ENCODE measurements at places on chromosomes 7 and 10. TPM values are rescaled to one million over a fixed set of nuclear protein-coding genes. Genes with fewer than 3 reads are reported as not detected.

Gene VWDE
- 3.0 TPM for total RNA-seq

DNA sequence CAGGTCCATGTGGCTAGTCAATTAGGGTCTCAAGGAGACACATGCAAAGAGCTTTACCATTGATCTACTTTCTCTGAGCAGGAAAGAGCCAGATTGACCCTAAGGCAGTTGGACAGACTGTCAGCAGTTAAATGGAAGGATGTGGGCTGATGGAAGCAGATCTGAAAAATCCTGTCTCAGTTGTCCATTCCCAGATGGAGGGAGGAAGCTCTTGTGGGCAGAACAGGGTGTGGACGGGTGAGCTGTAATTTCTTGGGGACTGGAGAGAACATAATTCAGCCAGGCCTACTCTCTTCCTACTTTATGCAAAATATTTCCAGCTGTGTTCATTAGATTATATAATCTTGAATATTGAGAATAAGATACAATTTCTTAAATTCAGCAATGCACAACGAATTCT lies 163.6 kb downstream of the GNAT3 start:
- DNase-seq: no peak

DNA sequence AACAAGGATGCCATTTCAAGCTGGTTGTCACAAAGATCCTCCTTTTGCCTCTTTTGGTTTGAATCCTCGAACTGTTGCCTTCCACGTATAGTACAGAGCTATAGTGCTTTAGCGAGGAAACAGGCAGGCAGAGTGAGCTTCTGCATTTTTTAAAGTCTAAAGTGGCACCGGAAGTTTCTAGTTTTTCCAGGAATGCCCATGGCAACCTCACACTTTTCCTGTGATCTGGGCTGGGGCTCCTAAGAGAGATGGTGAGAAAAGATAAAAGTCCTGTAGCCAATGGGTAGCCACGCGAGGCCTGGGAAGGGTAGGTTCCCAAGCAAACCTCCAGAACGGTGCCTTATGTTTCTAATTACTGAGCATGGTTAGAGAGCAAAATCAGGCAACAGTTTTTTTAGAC lies 76.7 kb downstream of the CALD1 start:
- no peak for DNase-seq

DNA sequence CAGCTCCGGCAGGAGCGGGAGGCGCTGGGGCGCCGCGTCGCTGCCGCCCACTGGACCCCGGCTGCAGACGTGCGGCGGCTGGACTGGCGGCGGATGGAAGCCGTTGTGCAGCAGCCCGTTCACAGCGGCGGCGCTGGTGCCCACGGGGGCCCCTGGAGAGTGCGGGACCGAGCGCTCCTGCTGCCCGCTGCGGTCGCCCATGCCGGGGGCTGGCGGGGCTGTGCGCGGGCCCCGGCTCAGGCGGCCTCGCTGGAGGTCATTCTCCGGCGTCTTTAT lies 413 bp downstream of the PANK1 start:
- DNase-seq: no peak

GRCh38 chr7:119720541-119720940 lies 552.4 kb upstream of the KCND2 start:
- DNase-seq: peak; percentile 81

DNA sequence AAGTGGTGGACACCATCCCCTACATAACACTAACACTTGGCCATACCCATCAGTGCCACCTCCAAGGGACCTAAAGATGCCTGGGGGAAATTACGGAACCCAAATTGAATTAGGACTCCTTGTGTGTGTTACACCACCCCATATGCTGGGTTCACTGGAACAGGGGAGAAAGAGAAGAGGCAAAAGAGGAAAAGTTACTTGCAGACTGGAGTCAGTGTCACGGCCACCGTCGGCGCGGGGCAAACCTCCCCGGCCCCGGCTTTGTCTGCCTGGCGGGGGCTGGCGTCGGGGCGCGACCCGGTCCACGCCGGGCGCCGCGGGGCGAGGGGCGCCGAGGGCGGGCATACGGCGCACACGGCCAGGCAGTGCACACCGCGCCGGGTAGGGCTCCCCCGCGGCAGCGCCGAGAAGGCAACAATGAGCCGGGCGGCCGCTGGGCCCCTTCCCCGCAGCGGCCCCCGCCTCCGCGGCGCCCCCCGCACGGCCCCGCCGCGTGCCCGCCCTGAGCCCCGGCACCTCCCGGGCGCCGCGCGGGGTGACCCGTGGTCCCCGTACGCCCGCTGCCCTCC lies 171.1 kb downstream of the FAM107B start:
- no peak for DNase-seq

Gene DNAJC12
- 3.0 TPM for total RNA-seq

DNA sequence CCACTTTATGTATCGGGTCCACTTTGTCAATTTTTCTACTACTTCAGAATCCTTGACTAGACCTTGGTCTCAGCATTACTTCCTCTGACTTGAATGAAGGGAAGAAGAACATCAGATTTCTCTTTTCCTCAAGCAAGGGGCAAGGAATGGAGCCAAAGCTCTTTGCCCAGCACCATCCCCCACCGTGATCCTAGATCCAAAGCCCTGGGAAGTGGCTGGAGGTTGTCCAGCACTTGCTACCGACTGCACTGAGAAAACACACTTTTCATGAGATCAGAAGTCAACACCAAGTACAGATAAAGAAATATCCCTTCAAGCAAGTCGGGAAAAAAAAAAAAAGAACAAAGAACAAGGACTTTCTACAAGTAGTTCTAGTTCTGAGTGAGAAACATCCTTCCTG lies 102.1 kb upstream of the DDC start:
- peak; percentile 31 for DNase-seq

Gene AUTS2
- 3.2 TPM for total RNA-seq

Gene C7orf57
- not detected for total RNA-seq

DNA sequence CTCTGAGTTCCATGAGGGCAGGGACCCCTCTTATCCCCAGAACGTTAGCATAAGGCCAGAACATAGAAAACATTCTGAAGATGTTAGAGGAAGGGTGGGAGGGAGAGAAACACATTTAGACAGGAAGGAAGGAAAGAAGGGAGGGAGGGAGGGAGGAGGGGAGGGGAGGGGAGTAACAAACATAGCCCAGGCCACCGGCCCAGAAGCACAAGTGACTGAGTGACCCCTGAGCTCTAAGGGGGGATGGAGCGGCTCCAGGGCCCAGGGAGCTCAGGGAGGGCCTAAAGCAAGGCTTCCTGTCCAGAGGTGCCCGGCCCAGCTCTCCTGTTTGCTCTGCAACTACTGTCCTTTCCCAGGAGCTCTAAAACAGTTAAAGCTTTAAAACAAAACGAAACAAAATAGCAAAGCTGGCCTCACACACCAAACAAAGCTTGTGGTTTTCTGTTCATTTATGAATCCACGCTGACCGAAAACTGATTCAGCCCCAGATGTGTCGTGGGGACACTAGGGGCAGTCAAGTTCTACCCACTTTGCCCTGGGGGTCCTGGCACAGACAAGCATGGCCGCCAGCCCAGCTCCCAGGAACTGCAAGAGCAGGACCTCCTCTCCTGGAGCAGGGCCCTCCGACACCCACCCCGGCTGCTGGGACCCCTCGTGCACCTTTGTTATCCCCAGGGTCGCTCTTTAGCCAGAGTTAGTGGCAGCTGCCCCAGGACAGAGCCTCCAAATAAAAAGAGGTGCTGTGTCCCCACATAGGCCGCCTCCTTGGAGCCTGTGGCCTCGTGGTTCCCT lies 496.2 kb upstream of the FOXK1 start:
- DNase-seq: no peak

GRCh38 chr10:101843032-101844021 lies at the start of gene KCNIP2:
Gene KCNIP2, minus strand, starts transcription at chr10:101843800. Its CDS starts 232 bp downstream, at chr10:101843568.
- no peak for DNase-seq

DNA sequence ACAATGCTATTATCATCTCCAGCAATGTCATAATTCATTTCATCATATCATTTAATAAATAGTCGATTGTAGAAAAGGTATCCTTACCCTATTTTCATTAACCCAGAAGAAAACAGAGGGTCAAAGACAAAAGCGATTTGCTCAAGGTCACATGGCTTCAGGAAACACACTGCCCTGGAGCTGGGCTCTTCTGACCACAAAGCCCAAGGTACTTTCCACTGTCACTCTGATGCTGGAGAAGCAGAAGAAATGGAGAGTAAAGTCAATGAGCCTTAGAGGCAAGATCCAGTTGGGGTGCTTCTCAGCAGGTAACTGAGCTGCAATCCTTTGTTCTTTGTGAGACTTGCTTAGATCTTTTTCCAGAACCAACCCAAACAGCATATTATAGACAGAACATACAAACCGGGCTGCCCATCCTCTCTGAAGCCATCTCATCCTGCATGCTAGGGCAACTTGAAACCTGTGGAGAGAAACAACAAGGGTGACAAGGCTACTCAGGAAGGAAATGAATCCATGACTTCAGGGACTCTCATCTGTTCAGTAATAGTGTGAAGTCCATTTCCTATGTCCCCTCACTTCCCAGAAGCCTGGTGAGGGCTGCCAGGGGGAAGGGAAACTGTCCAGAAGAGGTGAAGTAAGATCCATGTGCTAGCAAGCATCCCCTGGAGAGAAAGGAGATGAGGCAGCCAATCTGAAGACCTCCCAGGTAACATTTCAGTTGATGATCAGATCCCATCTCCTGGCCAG lies 148.6 kb upstream of the SVIL start:
- peak; percentile 66 for DNase-seq

DNA sequence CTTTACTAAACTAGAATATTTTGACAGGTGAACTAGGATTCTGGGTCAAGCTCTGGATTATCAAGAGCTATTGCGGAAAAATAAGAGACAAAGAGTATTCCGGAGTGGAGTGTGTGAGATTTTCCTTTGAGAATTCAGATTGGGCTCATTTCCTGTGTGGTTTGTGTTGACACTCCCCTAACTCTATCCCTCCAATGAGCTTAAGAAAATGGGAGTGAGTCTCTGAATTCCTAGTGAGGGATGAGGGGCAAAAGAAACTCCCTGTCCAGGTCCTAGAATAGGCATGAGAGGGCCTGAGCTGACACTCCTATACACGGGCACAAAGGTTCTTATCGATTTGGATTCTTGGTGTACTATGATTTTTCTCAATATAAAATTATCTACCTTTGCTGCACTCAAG lies 10.2 kb downstream of the KLF14 start:
- DNase-seq: no peak

Gene ANKRD26
- total RNA-seq: 14.6 TPM

- DNase-seq: peak; percentile 55
Observed at GRCh38 chr7:12032146-12032545, 178.9 kb upstream of the TMEM106B start.

- DNase-seq: no peak
Observed at GRCh38 chr7:15782656-15783055, 96.2 kb upstream of the MEOX2 start.

Gene EBLN1
- not detected for total RNA-seq

DNA sequence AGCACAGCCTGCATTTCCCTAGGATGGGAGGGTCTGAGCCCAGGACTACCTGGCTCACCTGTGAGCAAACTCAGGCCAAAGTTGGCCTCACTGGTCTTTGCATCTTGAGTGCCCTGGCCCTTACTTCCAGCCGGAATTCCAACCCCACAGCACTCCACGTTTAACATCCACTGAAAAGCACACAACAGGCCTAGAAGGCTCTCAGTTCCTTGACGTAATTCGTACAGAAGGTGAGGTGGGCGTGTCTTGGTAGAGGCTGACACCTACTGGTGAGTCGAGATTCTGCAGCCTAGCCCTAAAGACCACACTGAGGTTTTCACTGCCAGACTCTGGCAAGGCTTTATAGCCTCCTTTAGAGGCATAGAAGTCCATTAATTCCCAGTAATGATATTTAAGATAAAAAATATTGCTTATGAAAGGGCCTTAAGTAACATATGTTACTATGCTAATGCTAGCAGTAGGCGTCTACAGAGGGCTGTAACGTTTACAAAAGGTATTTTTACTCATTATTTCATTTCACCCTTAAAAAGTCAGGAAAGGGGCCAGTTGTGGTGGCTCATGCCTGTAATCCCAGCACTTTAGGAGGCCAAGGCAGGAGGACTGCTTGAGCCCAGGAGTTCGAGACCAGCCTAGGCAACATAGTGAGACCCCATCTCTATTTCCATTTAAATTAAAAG lies 95.8 kb downstream of the HIP1 start:
- DNase-seq: peak; percentile 60

- DNase-seq: peak; percentile 20
Observed at GRCh38 chr7:112366886-112367285, 83.4 kb upstream of the IFRD1 start.

- DNase-seq: no peak
Observed at GRCh38 chr7:2023877-2024566, 208.7 kb downstream of the MAD1L1 start.

GRCh38 chr7:151232917-151233701 lies 826 bp downstream of the CHPF2 start:
- peak; percentile 73 for DNase-seq

Gene ALOX5
- 32.4 TPM for total RNA-seq

DNA sequence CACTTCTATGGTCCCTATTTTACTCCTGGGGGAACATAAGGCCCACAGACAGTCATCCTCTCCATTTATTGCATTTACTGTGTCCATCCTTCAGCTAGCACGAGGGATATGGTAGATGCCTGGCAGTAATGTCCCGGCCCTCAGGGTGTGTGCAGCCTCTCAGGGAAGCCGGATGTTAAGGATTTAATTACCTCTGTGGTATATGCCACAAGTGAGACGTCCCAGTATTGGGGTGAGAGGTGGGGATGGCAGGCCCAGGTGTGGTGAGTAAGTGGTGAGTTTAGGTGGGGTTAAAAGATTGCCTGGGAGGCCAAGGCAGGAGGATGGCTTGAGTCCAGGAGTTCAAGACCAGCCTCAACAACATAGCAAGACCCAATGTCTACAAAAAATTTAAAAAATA lies 144.9 kb downstream of the SH3PXD2A start:
- DNase-seq: no peak

- DNase-seq: no peak
Observed at GRCh38 chr10:58140691-58141347, 126.9 kb downstream of the IPMK start.

GRCh38 chr10:78254013-78254412 lies 220.3 kb downstream of the RPS24 start:
- no peak for DNase-seq

DNA sequence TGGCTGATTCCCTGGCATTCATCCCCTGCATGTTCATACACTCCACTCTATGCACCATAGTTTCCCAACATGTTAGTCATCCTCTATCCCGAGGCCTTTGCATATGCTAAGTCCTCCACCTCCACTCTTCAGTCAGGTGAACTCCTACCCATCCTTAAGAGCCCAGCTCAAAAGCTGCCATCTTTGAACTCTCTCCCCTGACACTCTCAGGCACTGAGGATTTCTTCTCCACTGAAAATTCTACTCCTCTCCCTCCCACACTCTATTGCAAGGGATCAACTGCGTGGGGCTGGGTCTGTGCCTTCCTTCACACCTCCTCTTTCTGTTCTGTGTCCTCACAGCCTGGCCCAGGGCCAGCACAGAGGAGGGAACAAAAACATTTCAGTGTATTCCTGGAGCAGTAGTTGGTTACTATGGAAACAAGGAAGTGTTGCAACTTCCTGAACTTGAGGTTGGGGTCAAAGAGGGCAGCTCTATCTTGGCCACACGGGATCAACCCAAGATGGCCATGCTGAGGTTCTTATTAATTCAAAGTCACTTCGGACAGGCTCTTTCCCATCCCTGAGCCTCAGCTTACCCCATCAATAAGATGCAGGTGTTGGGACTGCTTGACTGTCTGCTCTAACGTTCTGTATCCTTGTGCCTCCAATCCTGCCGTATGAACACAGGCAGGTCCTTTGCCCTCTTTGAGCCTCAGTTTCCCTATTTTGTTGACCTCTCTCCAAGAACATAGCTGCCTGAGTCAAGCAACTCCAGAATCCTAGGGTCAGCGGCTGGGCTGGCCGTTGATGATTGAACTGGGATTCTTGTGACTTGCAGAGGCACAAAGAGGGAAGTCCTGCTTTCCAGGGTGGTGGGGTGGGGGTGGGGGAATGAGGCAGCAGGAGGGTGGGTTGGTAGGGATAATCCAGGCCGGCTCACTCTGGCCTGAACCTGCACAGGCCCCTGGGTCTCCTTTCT lies 15.5 kb downstream of the ZMIZ1 start:
- DNase-seq: peak; percentile 97

Gene CRYGN
- not detected for total RNA-seq

GRCh38 chr7:91196058-91196457 lies 68.2 kb upstream of the FZD1 start:
- DNase-seq: no peak

Measured in renal cortical epithelial cell (primary cell).